ENCODE measurements at places on chromosomes 5 and 9.

- no peak for DNase-seq
Measured at GRCh38 chr9:17847908-17848307, 269.0 kb downstream of the SH3GL2 start.

GRCh38 chr9:135592331-135592590, 30.7 kb downstream of the PAEP start:
- no peak for DNase-seq

GRCh38 chr5:170338291-170338690, 40.7 kb upstream of the LCP2 start:
- no peak for DNase-seq

DNA sequence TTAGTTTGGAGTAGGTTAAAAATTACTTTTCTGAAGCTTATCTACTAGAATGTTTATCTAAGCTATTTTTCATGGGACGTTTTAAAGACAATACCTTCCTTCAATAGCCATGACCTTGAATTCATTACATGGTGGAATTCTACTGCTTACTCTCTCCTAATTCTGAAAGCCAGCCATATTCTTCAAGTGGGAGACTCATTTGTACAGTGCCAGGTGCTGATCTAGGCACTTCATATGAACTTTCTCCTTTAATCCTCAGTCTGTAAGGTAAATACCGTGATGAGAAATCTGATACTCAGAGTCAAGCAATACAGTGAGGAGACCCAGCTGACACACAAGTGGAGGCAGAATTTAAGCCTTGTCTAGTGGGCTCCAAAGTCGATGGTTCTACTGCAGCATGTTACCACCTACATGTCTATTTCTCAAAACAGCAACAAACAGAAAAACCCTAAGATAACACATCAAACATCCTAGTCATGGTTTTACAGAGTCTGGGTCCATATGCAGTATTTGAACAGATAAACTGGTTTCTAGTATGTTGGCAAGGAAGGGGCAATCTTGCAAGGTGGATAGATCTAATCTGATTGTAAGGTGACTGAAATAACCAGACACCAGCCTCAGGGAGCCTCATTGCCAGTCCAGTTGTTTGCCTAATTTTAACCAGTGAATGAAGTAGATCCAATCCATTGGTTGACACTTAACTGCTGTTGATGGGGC, 243.7 kb downstream of the PIK3R1 start:
- peak; percentile 4 for DNase-seq

- DNase-seq, result peak; percentile 55
Measured at GRCh38 chr5:160788102-160788660, 63.8 kb downstream of the ATP10B start.

GRCh38 chr9:12813960-12814876, 39.4 kb downstream of the LURAP1L start:
- DNase-seq, result peak; percentile 25

GRCh38 chr9:89743573-89744254, 138.9 kb downstream of the GADD45G start:
- DNase-seq, result no peak

DNA sequence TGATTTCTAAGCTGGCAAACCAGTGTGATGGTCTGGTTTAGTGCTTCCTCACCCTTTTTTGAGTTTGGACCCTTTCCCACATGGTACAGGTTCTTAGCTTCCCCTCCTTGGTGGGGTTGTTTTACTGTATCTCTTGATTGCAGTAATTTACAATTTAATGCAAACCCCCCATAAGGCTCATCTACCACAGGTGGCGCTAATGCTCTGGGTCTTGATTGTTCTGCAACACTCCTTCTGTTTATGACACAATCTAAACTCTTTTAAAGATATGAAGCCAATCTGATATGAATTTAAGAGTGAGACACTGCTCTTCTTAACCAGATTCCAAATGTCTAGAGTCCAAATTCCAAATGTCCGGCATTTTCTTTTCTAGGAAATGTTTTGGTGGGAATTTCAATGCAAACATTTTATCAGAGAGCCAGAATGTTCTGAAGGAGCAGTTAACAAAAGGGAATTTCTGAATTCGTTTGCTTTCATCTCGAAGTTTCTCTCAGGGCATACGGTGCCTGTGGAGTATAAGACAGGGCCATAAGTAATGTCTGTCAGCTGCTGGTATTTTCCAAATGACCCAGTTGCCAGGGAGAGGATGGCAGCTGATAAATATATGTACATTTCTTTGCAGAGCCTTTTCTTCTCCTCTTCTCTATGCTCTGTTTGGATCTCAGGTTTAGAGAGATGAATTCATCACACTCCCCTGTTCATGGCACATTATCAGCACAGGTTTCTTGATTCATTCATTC, 246.8 kb downstream of the ARHGAP26 start:
- DNase-seq, result peak; percentile 10

- DNase-seq, result no peak
Measured at GRCh38 chr9:129209580-129209979, 31.5 kb upstream of the IER5L start.

DNA sequence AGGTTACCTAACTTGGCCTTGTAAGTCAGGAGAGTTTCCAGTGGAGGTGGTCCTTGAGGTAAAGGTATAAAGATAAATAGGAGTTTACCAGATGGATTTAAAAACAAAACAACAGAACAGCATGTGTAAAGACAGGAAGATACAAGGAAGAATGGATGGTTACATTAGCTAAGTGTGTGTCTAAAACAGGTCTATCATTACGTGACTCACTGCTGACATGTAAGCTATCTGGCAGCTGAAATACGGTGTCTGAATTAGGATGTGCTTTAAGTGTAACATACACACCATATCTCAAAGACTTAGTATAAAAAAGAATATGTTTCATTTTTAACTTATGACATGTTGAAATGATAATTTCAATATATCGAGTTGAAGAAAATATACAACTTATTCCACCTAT, 405.1 kb upstream of the ADAMTSL1 start:
- DNase-seq, result no peak

- no peak for DNase-seq
Measured at GRCh38 chr9:129523943-129524581, 96.8 kb downstream of the C9orf50 start.

DNA sequence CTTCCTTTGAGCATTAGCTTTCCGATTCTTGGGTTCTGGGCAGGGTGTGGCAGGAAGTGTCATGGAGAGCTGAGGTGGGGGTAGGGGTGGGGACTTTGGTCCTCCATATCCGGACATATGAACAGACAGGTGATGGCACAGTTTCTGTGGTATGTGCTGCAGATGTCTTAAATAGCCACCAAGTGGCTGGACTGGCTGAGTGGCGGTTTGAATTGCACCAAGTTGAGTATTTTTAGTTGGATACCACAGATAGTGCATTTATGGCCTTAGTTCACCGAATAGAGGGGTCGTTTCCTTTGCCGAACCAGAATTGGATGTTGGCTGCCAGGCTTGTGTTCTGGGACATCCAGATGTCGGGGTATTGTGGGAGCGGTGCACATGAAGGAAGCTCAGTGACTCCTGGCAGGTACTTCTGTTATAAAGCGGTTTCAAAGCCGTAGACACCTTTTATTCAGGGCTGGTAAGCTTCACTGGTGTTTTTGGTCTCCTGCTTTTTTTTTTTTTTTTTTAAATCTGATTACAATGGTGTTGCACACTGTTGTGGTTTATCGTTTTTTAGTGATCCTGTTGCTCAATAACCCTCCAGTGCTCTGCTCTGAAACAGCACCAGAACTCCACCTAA, 15.1 kb upstream of the TNFAIP8 start:
- DNase-seq, result no peak

- no peak for DNase-seq
Measured at GRCh38 chr5:132313961-132314432, 19.8 kb downstream of the SLC22A4 start.

DNA sequence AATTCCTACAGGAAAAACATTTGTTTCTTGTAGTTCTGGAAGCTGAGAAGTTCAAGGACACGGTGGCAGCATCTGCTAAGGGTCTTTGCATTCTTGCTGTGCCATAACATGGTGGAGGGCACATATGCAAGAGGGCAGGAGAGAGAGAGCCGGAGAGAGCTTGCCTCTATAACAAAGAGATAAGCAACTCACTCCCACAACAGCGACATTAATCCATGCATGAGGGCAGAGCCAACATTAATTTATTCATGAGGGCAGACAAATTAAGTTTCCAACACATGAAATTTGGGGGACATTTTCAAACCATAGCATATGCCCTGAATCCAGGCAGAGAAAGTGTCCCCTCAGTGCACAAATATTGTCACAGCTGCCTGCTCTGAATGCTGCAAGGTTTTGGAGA, 4.4 kb upstream of the GTF3C5 start:
- no peak for DNase-seq

- DNase-seq, result no peak
Measured at GRCh38 chr5:5794118-5794560, 371.7 kb downstream of the ICE1 start.

- DNase-seq, result no peak
Measured at GRCh38 chr5:132116072-132116471, 42.5 kb downstream of the CSF2 start.

DNA sequence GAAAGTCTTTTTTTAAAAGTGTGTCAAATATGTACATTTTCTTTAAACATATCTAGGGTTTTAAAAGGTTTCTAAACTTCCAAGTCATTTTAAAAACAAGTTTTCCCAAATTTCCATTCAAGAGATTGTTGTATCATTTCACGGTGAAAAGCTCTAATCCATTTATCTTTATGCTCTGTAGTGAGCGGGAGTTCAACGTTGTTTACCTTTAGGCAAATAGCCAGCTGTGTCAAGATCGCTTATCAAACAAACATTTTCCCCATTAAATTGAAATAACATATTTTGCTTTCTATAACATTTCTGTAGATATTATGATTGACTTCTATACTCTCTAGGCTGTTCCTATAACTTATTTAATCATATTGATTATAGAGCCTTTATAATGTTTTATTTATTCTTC, 75.1 kb downstream of the CTSL start:
- no peak for DNase-seq

GRCh38 chr9:116928289-116928688, 241.2 kb downstream of the TRIM32 start:
- DNase-seq, result no peak

DNA sequence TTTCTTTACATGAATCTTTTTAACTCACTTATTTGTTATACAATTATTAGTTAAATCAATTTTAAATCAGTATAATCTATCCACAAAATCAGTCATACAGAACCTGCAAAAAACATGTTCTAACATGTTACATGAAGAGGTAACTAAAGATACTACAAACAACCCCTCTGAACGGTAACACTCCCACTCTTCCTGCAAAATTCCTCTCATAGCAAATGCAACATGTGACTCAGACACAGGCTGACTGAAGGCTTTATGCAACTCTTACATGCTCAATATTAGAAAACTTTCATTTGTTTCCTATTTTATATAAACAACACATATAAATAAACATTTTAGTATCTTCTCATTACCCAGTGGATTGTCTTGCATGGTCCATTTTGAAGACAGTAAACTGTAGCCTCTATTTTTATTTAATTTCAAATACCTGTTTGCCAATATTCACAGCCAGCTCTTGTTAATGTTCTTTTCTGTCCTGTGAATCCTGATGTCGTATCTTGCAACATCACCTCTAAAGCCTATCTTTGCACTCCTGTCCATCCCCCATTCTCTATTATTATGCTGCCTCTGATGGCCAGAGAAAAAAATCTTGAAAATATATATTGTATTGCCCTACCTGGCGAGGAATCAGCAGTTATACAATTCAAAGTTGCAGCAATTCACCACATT, 100.5 kb upstream of the CCDC152 start:
- no peak for DNase-seq

GRCh38 chr5:174381241-174381640, 335.7 kb downstream of the NSG2 start:
- DNase-seq, result no peak

DNA sequence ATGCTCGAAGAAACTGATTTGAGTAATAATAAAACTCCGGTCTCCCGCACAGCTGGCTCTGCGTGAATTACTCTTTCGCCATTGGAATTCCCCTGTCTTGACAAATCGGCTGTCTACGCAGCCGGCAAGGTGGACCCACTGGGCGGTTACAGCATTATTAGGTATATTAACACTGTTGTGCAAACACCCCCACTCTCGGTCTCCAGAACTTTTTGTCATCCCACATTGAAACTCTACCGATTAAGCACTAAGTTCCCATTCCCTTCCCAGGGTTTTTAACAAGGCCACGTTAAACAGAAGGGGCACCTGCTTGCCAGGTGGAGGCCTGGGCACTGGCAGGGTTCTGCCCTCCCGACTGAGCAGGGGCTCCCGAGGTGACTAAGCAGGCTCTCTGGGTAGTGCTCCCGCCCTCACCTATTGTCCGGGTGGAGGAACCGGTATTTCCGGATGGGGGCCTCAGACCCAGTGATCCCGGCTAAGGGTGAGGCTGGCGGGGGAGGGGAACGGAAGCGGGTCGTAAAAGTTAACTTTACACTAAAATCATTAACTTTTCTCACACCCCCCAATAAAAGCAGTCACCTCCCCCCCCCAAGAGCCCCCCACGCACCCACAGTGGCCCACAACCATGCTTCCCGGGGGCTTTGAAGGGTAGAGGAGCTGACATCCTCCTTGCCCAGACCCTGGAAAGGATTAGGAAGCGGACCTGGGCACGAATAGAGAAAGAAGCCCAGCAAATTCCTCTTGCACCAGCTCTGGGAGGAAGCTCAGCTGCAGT, 53.5 kb upstream of the TJP2 start:
- peak; percentile 63 for DNase-seq

DNA sequence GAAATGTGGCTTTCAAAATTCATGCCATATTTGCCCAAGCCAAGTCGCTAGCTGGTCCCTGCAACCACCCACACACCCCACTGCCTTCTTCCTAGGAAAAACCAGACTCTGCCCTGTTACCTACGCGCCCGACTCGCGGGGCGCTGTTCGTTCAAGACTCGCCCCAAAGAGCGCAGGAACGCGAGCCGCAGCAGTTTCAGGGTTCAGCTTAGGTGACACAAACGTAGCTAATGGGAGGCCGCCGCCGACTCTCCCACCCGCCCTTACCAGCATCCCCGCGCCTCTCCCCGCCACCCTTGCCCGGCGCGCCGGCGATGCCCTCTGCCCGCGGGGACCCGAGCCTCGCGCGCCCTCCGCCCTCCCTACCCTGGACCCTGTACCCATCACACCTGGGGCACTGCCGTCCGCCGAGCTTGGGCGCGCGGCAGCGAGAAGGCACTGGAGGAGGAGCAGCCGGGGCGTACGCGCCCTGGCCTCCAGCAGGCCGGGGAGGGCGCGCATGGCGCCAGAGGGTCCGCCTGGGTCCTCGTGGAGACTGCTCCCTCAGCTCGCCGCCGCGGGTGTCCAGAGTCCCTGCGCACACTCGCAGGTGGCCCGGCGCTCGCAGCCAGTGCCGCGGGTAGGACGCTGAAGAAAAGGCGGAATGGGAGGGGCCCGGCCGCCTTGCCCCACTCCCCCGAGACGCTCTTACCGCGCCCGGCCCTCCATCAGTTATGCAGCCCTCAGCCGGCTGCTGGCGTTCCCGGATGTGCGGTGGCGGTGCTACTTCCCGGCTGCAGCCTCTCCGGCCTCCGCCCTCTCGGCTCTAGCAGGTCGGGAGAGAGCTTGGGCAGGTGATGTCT, at the start of gene EMB:
Gene EMB, minus strand, starts transcription at position 638 of the 842 bp plus-strand sequence. Its CDS starts 137 bp downstream, at position 501.
- DNase-seq, result peak; percentile 80
